Stimulated activated CD8-positive, alpha-beta memory T cell treated with anti-CD3 and anti-CD28 coated beads, Interleukin-4, amount 100 ng/mL, for 4 hours (primary cell): ENCODE measurements at places on chromosomes 13 and 19.

DNA sequence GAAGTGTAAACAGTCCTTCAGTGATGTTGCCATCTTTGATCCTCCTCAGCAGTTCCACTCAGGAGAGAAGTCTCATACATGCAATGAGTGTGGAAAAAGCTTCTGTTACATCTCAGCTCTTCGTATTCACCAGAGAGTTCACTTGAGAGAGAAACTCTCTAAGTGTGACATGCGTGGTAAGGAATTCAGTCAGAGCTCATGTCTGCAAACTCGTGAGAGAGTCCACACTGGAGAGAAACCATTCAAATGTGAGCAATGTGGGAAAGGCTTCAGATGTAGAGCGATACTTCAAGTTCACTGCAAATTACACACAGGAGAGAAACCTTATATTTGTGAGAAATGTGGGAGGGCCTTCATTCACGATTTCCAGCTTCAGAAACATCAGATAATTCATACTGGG, 7.7 kb downstream of the ZNF230 start:
- DNase-seq = no peak

DNA sequence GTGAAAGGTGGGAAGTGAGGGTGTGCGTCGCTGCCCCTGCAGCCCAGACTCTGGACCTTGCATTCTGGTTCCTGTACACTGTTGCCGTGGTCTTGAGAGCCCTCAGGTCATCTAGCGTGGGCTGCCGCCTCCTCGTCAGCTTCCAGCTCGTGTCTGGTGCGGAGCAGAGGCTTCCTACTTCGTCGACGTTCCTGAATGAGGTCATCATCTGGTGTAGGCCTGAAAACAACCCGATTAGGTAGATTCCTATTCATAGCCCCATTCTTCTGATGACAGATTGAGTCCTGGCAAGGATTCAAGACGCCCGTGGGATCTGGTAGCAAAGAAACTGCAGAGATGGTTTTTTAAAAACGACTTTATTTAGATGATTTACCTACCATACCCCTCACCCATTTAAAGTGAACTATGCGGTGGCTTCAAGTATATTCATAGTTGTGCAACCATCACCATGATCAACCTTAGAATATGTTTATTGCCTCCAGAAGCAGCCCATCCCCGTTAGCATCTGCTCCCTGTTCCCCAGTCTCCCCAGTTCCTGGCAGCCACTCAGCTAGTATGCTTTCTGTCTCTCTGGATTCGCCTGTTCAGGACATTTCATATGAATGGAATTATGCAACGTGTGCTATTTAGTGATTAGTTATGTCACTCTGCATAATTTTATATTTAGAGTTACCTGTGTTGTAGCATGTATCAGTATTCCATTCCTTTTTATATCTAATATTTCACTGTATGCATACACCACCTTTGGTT, 13.8 kb downstream of the NAXD start:
- DNase-seq = no peak

DNA sequence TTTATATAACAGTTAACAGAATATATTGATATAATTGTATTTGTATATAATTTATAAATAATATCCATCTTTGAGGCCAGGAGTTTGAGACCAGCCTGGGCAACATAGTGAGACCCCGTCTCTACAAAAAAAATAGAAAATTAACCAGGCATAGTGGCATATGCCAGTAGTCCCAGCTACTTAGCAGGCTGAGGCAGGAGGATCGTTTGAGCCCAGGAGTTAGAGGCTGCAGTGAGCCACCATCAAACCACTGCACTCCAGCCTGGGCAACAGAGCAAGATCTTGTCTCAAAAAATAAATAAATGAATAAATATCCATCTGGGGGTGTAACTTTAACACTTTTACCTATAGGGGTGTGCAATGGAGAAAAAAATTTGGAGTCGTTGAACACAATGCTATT, 1.3 kb upstream of the SHFL start:
- no peak for DNase-seq

DNA sequence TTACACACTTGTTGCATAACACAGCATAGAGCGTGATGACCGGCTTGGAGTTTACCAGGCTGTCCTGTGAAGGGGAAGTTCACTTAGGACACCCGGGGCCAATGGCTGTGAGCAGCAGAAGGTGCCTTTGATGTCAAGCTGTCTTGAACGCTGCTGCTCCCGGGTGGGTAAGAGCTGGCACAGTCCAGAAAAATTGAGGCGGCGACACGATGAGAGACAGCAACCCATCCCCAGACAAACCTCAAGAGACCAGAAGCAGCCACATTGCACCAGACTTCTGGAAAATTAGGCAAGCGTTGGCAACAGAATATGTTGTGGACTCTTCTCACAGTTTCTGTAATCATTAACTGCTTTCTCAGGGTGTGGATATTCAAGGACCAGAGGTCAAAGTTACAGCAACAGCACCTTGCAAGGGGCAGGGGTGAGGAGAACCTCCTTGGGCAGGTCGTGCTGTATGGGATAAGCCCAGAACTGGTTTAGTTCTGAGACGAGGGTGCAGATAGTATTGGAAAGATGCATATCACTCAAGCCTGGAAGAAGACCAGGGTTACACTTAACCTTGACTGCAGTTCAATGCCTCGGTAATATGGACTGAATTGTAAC, 10.1 kb downstream of the NFILZ start:
- no peak for DNase-seq

DNA sequence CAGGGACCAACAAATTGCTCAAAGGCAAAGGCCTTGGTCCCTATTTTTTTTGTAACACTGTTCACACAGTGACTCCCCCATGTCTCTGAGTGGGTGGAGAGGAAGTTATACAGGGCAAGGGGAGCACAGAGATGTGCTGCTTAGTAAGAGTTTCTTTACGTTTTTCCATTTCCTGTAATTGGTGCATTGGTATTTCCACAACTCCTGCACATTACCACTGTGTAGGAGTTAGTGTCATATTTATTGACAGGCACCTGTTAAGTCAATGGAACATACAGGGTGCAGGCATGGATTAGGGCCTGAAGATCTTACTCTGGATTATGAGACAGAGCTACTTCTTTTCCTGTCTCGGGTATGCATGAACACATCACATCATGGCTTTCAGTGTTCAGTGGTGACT, 45.2 kb downstream of the SOX21 start:
- no peak for DNase-seq

DNA sequence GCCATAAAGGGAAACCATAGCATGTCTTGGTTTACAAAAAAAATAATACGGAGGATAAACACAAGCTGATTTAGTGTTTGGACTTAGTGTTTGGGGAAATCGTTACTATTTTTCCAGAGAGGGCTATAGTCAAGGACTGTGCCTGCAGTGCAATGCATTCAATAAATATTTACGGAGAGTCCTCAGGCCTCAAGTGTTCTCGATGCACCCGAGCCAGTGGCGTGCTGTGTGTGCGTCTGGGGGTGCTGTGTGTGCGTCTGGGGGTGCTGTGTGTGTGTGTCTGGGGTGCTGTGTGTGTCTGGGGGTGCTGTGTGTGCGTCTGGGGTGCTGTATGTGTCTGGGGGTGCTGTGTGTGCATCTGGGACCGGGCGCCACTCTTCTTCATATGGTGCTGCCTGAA, 71.7 kb upstream of the GTF3A start:
- DNase-seq = no peak

GRCh38 chr19:15934332-15935078, at the start of gene CYP4F11:
Gene CYP4F11, minus strand, starts transcription at chr19:15934529. Its CDS starts 121 bp downstream, at chr19:15934408.
- no peak for DNase-seq

GRCh38 chr19:38288123-38288855, 15.8 kb upstream of the C19orf33 start:
- DNase-seq = no peak

DNA sequence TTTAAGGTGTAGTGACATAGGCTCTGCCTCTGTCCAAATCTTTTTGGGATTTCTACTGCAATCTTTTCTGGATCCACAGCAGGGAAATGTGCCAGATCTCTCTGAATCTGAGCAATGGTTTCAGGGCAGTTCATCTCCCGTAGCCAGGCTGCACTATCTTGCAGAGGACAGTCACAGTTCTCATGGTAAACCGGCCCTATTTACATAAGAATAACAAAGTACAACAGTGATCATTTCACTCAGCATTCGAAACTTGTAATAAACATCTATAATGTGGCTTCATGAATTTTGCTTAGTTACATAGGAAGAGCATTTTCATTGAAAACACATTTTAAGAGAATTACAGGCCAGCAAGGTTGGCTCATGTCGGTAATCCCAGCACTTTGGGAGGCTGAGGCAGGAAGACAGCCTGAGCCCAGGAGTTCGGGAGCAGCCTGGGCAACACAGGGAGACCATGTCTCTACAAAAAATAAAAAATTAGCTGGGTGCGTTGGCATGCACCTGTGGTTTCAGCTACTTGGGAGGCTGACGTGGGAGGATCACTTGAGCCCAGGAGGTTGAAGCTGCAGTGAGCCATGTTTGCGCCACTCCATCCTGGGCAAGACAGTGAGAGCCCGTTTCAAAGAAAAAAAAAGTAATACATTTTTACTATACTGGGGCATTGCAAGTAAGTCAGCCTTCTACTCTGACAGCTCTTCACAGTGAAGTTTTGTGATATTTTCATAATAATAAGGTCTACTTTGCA, 5.0 kb downstream of the POGLUT2 start:
- DNase-seq = no peak

GRCh38 chr19:19033176-19033425, 216 bp downstream of the SUGP2 start:
- DNase-seq = no peak
